ENCODE measurements at places on chromosomes 7 and 10. TPM values are rescaled to one million over a fixed set of nuclear protein-coding genes. Genes with fewer than 3 reads are reported as not detected.

TMEM168 gene
- 16.3 TPM for total RNA-seq

GLRX3 gene
- total RNA-seq = 172 TPM

ABCB1 gene
- total RNA-seq = not detected

BMPER gene
- 0.20 TPM for total RNA-seq

NRAP gene
- not detected for total RNA-seq

POM121L12 gene
- total RNA-seq = not detected

SRRM3 gene
- total RNA-seq = 0.92 TPM

DGKI gene
- total RNA-seq = not detected

NKX1-2 gene
- 5.5 TPM for total RNA-seq

ZNF467 gene
- 0.48 TPM for total RNA-seq

FZD1 gene
- 4.1 TPM for total RNA-seq

ICA1 gene
- 1.5 TPM for total RNA-seq

HTR7 gene
- total RNA-seq = 15.0 TPM

IRF5 gene
- total RNA-seq = 0.81 TPM

UCMA gene
- total RNA-seq = not detected

SFR1 gene
- 16.5 TPM for total RNA-seq

RBP4 gene
- not detected for total RNA-seq

SP4 gene
- total RNA-seq = 4.1 TPM

FEZF1 gene
- not detected for total RNA-seq

GIMAP1 gene
- total RNA-seq = not detected

HILPDA gene
- total RNA-seq = 11.8 TPM

SPACDR gene
- 0.28 TPM for total RNA-seq

TDRD1 gene
- total RNA-seq = not detected

Data from foreskin keratinocyte (primary cell).